ENCODE measurements at places on chromosomes 6 and 20. TPM values are rescaled to one million over a fixed set of nuclear protein-coding genes. Genes with fewer than 3 reads are reported as not detected.

F13A1 gene
- 2.8 TPM for total RNA-seq

TRIM31 gene
- not detected for total RNA-seq

FAM83C gene
- total RNA-seq = not detected

LST1 gene
- total RNA-seq = not detected

SIGLEC1 gene
- 0.21 TPM for total RNA-seq
